ENCODE measurements at places on chromosomes 13 and 19.

GRCh38 chr13:24254146-24254841, 55.1 kb upstream of the C1QTNF9 start:
- no peak for DNase-seq

- no peak for DNase-seq
These were observed 9.1 kb downstream of the ZMYM2 start for GRCh38 chr13:19967621-19968020.

- DNase-seq, result no peak
These were observed 2523.2 kb upstream of the PCDH20 start for GRCh38 chr13:63938851-63939250.

DNA sequence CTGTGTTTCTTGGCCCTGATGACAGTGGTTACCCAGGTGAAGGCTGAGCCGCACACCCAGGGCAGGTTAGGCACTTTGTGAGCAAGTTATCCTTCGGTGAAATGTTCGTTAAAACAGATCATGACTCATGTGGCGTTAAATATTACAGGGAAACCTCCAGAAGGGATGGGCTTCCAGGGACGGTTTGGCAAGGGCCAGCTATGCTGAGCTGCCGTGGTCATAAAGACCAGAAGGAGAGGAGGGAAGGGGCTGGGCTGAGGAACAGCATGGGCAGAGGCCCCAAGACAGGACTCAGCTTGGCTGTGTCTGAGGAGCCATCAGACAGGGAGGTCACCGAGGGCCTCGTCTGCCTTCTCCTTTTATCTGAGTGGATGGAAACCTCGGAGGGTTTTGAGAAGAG, 47.5 kb downstream of the ATP11A start:
- no peak for DNase-seq

- DNase-seq, result no peak
These were observed 8.4 kb upstream of the KLK14 start for GRCh38 chr19:51091126-51091525.

- no peak for DNase-seq
These were observed 1323.6 kb upstream of the PRR20A start for GRCh38 chr13:55816976-55817601.

DNA sequence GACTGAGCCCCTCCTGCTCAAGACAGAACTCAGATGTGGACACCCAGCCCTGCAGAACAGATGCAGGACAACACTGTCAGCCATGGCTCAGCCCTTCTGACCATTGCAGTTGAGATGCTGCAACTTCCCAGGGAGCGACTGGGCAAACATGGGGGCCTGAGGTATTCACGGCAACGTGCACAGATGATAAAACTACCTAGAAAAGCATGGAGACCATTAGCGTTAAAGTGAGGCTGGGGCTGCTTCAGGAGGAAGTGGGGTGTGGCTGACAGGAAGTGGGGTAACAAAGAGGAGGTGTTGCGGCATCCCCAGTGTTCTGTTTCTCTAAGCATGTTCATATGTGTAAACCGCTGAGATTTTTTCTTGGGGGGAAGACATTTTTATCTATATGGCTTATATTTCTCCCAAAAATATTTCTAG, 1.3 kb upstream of the SIGLEC9 start:
- DNase-seq, result no peak

GRCh38 chr13:61415058-61415721, 459 bp downstream of the PCDH20 start:
- peak; percentile 15 for DNase-seq

- DNase-seq, result no peak
These were observed 657 bp downstream of the PLIN3 start for GRCh38 chr19:4866595-4867424.

DNA sequence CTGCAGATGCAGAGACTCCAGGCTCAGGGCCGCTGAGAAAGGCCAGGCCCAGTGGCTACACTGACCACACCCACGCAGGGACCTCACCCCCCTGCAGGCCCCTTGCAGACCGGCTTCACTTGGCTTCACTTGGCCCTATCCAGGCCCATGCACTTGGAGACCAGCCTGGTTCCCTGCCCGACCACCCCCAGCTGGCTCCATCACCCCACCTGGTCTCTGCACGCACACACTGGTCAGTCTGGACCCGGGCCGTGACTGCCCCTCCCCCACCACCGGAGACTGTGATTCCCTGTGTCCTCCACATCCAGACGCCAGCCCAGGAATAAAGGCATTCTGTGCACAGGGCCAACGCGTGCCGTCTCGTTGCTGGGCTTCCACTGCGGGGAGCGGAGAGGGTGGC, 4.9 kb upstream of the EBI3 start:
- DNase-seq, result peak; percentile 41

GRCh38 chr13:33219926-33220325, 65.6 kb downstream of the STARD13 start:
- DNase-seq, result no peak

DNA sequence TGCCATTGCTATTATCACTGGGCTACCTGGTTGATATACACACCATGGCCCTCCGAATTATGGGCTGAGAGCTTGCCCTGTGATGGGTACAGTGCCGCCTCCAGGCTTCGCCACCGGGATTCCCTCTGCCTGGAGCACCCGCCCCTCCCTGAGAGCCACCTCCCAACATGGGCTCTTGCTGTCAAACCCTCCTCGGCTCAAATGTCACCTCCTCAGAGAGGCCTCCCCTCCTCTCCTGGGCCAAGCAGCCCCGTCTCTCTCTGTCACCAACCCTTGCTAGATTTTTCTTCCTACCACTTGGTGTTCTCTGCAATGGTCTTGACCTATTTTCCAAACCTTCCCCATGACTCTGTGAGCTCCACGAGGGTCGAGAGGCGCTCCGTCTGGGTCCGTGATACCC, 12.2 kb upstream of the TLE2 start:
- DNase-seq, result no peak

DNA sequence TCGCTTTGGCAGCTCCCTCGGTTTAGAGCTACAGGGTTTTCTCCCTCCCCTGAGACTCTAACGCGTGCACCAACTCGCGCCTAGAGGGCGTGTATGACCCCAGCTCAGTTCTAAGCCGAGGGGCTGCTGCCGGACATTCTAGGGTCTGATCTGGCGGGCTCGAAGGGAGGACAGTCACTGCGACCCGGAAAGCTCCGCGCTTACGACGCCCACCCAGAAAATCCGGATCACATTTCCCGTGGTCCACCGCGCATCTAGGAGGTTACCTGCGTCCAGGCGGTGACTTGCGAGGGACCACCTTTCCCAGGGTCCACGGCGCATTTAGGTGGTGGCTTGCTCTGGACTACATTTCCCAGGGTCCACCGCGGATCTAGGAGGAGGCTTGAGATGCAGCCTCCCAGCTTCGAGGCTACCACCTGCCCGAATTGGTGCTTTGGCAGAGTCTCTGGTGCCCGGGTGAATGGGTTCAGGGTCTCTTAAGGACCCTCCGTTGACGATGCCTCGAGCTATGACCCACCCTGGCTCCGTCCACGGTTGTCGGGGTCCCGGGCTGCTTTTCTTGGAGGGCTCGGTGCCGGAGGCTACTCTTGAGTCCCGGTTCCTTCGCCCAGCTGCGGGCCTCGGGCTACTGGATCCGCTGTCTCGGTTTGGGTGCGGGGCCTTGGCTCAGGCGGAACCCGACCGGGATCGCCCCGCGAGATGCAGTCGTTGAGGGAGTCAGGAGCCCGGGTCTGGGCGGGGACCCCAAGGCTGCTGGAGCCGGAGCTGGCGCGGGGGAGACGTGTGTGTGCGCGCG, 30.5 kb downstream of the ZNF146 start:
- DNase-seq, result peak; percentile 8

DNA sequence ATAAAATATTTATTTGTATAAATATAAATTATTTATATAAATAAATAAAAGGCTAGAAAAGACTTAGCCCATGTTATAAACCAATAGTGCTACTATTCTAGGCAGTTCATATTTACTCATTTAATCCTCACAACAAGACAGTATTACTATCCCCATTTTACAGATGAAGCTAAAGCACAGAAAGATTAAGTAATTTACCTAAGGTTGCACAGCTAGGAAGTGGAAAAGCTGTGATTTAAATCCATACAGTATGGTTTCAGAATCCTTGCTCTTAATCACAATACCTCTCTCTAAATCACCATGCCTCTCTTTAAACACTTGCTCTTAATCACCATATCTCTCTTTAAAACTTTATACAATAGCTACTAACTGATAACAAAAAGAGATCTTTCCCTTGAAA, 13.8 kb downstream of the SPRYD7 start:
- no peak for DNase-seq

- DNase-seq, result peak; percentile 36
These were observed 54.7 kb downstream of the ZNF787 start for GRCh38 chr19:56066152-56067023.

DNA sequence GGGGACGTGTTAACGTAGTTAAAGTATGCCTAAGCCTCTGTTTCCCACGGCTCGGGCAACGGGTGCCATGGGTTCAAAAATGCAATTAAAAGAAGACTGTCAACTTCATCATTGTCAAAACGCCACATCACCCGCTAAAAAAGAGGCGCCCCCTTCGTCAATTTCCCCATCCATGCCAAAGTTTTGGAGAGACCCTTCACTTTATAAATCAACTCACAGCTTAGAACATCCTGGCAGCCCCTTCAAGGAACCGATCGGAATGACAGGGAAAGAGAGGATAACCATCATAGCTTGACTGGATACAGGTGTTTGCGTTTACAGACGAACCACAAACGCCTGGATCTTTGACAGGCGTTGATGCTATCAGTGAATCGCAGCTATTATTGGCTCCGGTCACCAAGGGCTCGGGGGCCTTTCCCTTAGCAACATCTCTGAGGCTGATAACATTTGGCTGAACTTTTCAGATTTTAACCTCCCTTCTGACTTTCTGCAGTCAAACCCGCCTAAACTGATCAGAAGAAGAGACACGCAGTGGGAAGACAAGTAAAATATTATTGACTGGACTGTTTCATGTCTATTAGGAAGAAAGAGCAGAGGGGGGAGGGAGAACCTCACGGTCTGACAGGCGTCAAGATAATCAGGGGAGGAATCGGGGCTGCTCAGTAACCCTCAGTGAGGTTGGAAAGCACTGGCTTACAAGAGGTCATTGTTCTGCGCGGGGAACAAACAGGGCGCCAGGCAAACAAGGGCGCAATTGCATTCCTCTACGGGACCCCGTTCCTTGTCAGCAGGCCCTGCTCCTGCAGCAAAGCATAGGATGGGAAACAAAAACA, 322.5 kb upstream of the ZNF507 start:
- no peak for DNase-seq

GRCh38 chr19:628168-628567, 5.2 kb downstream of the POLRMT start:
- DNase-seq, result no peak

DNA sequence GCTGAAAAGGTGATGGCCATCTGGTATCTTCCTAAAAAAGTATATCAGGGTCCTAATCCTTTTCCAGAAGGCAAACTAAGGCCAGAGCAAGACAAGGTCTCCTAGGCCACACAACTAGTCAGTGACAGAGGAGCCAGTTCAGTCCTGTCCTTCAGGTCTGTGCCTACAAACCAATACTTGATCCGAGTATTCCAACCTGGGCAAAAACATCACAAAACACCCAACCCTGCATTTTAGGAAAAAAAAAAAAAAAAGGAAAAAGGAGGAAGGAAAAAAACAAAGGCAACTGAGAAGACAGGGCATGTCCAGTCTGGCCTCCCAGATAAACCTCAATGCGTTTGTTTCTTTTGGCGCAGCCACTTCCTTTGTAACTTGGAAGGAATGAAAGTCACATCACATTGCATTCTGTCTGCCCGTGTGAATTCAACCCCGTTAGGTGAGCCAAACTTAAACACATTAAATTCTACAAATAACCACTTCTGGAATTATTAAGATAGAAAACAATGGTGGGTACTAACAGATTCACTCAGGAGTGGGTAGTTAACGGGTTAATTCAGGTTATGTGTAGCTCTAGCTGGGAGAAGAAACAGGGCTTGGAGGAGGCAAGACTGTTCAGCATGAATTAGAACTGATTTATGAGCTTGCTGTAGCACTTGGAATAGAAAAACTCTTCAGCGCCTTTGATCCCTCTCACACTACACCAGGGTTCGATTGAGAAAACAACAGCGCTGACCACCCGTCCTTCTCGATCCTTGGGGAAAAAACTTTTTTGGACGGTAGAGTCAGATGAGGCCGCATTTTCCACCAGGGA, 43.0 kb upstream of the HNRNPA1L2 start:
- peak; percentile 57 for DNase-seq

GRCh38 chr19:47002106-47002766, 17.4 kb upstream of the NPAS1 start:
- no peak for DNase-seq

DNA sequence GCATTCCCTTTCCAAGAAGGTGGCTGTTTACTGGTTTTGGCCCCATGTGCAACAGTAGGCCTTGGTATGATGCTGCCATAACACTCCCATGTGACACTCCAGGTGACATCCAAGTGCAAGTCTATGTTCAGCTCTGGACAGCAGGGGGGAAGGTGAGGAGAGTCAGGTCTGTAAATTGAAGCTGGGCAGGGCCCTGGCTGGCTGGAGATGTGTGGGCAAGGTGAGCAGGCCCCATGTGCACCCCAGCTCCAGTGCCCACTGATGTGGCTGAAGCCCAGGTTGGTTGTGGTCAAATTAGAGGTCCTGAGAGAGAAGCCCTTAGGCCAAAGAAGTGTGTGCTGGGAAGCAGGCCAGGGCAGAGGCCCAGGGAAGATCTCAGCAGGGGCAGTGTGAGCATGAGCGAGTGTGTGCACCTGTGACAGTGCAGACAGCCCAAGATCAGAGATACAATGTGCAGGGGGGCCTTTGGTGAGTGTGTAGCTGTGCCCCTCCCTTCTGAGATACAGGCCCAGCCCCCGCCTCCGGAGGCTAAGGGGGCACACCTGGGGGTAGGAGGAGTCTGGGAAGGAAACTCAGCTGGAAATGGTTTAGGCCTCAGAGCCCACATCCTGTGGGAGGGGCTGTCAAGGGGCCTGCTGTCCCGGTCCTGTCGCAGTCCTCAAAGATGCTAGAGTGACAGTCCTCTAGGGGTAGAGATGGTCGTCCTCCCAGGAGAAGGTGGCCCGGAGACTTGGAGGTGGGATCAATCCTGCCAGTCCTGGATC, 18.6 kb downstream of the DEDD2 start:
- no peak for DNase-seq

GRCh38 chr19:56504581-56504980, 3.1 kb upstream of the ZNF471 start:
- DNase-seq, result no peak

GRCh38 chr13:113219256-113219940, 10.0 kb downstream of the CUL4A start:
- DNase-seq, result no peak

GRCh38 chr19:13615890-13616289, 109.6 kb upstream of the CACNA1A start:
- DNase-seq, result no peak
